ENCODE measurements at places on chromosomes 11 and 22.

GRCh38 chr11:115179636-115180035, 324.6 kb downstream of the CADM1 start:
- DNase-seq = no peak

DNA sequence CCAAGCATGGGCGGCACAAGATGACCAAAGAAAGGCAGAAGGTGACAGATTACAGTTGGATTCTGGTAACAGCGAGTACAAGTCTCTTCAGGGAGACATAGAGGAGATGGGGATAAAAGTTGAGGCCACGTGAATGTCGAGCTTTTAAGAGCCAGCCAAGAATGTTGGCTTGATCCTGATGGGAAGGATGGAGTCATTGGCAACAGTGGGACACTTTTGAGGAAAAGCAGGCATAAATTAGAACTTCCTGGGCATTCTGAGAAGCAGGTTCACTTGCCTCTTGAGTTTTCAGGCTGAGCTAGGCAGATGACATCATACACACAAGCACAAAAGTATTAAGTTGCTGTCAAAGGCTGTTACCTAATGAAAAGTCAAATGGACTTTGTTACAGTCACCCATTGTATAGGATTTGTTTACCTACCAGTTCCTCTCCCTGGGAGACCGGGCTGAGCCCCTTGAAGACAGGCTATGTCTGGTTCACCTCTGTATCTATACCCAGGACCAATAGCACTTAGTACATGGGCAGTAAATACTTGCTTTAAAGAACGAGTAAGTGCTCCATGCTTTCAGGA, 41.1 kb downstream of the TNRC6B start:
- no peak for DNase-seq

- no peak for DNase-seq
Observed at GRCh38 chr22:38016182-38017151, 32.1 kb upstream of the SOX10 start.

GRCh38 chr11:110801328-110801727, 89.1 kb upstream of the ARHGAP20 start:
- DNase-seq = no peak

GRCh38 chr11:72078477-72078876, 1.9 kb downstream of the NUMA1 start:
- DNase-seq = no peak

- DNase-seq = no peak
Observed at GRCh38 chr11:65954771-65955170, 6.8 kb upstream of the SART1 start.

GRCh38 chr22:49402169-49402568, 425.5 kb downstream of the BRD1 start:
- no peak for DNase-seq

DNA sequence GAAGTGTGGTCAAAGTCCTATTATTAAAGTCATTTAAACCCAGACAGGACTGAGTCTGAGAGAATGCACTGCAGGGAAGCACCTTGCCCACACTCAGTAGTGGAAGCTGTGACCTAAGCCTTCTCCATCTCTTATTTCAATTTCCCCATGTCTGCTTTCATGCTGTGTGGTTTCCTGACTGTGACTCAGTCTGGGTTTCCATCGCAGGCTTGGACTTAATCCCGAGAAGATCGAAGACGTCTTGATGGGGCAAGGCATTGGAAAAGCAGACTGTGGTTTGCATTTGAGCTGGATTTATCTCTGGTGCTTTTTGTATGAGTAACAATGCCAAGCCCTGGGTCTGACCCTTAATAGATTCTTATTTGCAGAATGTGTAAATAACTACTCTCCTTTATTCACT, 238.9 kb downstream of the NTM start:
- no peak for DNase-seq

DNA sequence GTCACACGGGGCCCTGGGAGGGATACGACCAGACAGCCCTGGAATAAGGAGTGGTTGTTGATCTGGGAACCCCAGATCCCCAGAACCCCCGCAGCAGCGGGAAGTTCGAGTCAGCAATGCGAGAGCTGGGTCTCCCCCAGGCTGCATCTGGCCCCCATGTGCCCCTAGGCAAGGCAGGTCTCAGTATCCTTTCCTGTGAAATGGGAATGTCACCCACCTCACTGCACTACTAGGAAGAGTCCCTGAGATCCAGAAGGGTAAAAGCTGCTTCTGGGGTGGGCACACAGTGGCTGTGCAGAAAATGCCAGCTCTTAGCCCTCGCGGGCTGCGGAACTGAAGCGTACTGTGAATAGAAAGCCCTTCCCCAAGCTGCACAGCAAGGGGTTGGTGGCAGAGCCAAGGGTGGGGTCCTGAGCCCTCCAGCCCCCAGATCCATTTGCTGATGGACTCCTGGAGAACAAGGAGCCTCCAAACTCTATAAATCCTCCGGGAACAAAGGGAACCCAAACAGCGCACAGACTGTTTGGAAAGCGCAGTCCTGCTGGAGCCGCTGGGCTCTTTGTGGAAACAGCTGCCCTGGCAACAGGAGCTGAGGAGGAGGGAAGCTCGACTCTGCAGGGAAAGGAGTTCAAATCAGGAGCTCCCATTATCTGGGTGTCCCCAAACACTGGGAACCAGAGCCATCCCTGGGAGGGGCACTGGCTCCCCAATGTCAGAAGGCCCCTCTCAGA, 68.2 kb upstream of the SHISAL1 start:
- no peak for DNase-seq

- no peak for DNase-seq
Observed at GRCh38 chr11:35257281-35257680, 118.3 kb downstream of the CD44 start.

DNA sequence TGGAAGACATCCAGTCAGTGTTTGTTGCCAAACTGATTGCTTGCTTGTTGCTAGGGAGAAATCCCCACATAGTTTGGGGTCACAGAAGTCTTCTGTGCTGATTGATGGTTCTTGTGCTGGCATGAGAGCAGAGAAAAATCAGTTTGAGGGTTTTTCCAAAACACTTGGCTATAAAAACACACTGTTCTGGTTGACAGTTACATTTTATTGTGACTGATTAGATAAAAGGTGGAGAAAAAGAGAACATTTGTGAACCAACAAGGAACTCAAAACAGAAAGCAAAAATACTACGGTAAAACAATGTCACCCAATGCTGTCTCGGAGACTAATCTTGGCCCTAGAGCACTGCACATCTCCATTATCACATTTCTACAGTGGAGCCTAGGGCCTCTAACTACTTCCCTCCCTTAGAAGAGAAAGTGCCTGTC, 14.4 kb upstream of the EIF4G2 start:
- no peak for DNase-seq

DNA sequence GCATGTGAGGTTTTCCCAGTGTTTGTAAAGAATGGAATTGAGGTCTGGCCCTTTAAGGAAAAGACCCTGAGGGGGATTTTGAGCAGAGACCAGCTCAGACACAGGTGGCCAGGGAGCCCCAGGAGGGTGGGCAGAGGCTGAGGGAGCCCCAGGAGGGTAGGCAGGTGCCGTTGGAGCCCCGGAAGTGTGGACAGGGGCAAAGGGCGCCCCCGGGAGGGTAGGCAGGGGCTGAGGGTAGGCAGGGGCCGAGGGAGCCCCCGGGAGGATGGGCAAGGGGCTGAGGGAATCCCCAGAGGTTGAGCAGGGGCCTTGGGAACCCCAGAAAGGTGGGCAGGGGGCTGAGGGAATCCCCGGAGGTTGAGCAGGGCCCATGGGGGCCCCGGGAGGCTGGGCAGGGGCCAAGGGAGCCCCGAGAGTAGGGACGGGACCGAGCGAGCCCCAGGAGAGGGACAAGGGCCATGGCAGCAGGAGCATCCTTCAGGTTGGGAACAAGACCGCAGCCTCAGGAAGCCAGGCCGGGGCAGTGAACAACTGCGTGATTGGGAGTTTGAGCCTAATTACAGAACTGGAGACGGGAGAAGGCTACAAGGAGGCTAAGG, 292.0 kb downstream of the BRD1 start:
- no peak for DNase-seq

DNA sequence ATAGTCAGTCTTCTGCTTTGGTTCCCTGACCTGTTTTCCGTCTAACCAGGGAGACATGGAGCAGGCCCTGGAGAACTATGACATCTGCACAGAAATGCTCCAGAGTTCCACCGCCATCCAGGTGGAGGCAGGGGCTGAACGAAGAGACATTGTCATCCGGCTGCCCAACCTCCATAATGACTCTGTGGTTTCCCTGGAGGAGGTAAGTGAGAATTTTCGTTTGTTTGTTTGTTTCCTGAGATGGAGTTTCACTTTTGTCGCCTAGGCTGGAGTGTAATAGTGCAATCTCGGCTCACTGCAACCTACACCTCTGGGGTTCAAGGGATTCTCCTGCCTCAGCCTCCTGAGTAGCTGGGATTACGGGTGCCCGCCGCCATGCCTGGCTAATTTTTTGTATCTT, 52.9 kb downstream of the CABIN1 start:
- no peak for DNase-seq

DNA sequence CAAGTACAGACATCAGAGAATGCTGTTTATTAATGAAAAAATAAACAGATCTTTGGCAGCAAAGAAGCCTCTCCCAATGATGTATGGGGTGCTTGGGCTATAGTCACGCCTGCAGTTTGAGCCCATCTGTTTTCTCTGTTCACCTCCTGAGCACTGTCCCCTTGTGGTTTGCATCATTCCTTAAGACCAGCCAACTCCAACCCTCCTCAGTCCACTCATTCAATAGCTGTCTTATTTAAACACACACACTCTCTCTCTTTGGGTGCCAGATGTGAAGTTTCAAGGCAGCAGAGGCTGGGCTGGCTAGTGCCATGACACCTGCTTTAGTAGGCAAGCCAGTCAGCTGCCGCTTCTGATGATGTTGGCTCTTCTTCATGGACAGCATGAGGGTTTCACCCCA, 58.1 kb downstream of the POLD3 start:
- DNase-seq = no peak

DNA sequence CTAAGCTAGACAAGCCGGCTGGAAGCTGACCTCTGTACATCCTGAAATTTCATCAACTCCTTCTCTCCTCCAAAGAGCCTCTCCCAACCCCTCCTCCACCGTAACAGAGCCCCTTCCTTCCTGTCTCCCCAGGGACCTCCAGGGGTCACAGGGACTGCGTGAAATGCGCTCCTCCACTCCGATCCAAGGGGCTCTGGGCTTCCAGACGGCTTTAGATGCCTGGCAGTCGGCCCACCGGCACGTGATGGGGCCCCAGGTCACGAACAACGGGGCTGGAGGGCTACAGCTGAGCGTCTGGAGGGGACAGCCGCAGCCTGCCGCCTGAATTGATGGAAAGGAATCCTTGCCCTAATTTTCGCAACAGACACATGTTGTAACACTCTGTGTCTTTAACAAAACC, 264.1 kb downstream of the MN1 start:
- no peak for DNase-seq

DNA sequence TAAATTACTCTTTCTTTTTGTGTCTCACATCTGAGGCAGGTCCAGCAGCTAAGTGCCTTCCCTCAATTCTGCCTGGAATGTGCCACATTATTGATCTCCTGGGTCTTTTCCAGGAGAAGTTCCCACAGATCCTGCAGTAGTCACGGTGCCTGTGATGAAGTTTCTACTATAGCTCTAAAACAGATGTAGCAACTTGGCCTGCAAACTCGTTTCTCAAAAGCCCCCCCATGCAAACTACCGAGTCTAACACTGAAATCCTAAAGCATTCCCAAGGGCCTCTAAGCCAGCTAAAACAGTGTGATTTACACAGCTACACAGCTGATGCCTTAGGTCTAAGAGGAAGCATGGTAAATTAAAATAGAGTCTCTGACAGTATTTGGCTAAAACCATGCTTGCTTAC, 54.3 kb downstream of the DDI1 start:
- no peak for DNase-seq

DNA sequence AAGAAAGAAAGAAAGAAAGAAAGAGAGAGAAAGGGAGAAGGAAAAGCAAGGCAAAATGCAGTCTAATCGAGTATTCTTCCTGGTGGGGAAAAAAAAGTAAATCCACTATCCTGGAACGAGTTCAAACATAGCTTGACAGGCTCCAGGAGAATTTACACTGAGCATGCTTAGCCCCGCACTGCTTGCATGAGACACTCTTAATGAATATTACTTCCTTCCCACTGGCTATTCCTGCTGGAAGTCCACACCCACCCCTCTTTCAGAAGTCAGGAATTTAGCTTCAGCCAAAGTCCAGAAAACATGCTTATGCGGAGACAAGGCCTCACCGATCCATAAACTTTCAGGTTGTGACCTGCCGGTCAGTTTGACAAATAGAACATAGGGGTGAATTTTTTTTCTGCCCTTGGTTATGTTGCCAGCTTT, 251.8 kb upstream of the BLID start:
- no peak for DNase-seq

DNA sequence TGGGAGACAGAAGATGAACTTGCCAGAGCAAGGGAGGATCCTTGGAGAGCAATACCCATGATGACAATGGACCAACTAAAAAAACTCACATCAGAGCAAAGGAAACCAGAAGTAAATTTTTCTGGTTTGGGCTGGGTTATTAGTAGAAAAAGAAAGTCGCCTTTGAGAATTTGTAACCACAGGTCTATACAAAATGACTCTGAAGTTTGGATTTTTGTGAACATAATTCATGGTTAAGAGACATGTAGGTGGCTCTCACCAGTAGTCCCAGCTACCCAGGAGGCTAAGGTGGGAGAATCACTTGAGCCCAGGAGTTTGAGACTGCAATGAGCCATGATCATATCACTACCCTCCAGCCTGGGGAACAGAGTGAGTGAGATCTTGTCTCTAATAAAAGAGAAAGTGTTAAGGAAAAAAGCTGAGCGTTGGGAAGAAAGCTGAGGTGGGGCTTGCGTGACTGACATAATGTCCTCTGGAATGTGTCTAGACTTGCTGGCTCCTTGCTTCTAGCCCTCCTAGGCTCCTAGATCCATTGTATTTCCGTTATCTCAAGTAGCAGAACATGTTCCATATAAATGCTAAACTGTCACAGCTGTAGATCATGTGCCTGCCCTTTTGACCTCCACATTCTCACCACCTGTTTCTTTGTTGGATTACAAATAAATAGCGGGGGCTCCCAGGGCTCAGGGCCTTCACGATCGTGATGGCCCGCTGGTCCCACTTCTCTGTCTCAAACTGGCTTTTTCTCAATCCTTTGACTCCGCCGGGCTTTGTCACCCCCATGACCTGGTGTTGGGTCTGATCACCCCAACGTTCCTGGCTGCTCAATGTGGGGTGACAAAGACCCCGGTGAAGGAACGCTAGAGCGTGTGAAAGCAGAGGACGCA, 56.2 kb upstream of the SC5D start:
- no peak for DNase-seq

Data from activated B cell treated with CpG ODN at 0.5 μM for 24 hours (primary cell).